ENCODE measurements at places on chromosomes 1 and 21.

DNA sequence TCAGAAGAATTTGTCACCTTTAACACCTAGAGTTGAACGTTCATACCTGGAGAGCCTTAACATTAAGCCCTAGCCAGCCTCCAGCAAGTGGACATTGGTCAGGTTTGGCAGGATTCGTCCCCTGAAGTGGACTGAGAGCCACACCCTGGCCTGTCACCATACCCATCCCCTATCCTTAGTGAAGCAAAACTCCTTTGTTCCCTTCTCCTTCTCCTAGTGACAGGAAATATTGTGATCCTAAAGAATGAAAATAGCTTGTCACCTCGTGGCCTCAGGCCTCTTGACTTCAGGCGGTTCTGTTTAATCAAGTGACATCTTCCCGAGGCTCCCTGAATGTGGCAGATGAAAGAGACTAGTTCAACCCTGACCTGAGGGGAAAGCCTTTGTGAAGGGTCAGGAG, 52.3 kb downstream of the UBE4B start:
- no peak for DNase-seq

- no peak for DNase-seq
These were observed 122.3 kb upstream of the BACE2 start for GRCh38 chr21:41045534-41046268.

- peak; percentile 12 for DNase-seq
These were observed 3.1 kb downstream of the TRAF5 start for GRCh38 chr1:211329764-211330201.

DNA sequence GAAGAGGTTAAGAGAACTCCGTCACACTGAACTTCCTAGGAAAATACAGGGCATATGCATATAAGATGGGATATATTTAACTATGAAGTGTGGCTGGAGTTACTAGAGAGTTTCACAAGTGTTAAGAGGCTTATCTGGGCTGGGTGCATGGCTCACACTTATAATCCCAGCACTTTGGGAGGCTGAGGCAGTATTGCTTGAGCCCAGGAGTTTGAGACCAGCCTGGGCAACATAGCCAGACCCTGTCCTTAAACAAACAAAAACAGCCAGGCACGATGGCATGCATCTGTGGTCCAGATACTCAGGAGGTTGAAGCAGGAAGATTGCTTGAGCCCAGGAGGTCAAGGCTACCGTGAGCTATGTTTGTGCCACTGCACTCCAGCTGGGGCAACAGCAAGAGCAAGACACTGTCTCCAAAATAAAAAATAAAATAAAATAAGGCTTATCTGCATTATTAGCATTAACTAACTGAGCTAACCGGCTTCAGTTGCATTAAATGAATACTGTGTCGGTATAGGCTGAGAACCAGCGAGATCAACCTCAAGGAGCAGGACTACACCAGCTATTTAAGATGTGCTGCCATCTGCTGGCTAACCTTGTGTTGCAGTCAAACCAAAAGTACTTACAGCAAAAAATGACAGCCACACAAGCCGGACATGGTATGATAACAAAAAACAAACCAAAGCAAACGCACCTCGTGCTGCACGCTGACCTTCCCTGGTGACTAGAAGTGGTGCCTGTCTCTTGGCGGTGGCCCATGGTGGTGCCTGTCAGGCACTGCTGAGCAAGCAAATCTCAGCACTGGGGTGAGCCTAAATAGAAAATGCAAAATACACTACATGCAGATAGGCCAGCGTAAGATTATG, 19.7 kb upstream of the RBBP5 start:
- peak; percentile 57 for DNase-seq

DNA sequence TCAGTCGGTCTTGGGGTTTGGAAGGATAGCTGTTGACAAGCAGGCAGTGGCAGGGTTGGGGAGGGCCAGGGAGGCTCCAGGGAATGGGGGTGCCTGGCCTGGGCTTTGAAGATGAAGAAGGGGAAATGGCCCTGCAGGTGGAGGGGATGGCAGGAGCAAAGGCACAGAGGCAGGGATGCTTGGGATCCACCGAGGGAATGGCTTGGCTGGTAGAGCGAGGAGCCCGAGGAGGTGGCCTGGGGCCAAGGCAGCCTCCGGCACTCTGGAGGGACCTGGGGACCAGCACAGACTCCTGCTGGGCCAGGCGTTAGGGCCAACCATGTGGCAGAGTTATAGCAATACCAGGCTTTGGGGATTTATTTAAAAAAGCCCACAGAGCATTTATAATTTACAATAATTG, 62.9 kb upstream of the EDN2 start:
- DNase-seq = no peak

- no peak for DNase-seq
These were observed 15.1 kb upstream of the KLF17 start for GRCh38 chr1:44103270-44104131.

- peak; percentile 86 for DNase-seq
These were observed at the start of gene THAP3 for GRCh38 chr1:6624710-6625583. THAP3 (plus strand) TSS chr1:6624868; CDS start chr1:6625219, 351 bp downstream.

DNA sequence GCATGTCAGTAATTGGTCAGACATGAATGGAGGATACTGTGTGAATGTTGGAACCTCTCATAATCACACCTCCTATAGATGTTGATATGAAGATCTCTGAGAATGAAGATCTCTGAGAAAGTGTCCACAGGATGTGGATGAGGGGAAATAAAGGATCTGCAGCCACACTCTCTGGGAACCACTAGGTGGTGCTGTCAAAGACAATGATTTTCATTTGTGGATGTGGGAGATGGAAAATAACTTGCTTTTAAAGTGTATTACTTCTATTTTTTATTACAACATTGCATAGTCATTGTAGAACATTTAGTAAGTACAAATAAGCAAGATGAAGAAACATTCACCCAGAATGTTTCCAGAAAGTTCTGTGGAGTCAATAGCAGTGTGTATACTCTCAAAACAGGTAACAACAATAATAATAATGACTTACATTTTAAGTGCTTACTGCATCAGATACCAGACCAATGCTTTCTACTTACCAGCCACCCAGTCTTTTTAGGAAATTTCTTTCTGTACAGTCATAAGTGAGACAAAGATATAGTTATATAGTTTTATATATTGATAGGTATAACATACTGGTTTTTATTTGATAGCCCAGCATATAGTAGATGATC, 128.2 kb downstream of the ATG4C start:
- no peak for DNase-seq

- no peak for DNase-seq
These were observed 106.8 kb downstream of the CRYAA start for GRCh38 chr21:43275421-43276211.

DNA sequence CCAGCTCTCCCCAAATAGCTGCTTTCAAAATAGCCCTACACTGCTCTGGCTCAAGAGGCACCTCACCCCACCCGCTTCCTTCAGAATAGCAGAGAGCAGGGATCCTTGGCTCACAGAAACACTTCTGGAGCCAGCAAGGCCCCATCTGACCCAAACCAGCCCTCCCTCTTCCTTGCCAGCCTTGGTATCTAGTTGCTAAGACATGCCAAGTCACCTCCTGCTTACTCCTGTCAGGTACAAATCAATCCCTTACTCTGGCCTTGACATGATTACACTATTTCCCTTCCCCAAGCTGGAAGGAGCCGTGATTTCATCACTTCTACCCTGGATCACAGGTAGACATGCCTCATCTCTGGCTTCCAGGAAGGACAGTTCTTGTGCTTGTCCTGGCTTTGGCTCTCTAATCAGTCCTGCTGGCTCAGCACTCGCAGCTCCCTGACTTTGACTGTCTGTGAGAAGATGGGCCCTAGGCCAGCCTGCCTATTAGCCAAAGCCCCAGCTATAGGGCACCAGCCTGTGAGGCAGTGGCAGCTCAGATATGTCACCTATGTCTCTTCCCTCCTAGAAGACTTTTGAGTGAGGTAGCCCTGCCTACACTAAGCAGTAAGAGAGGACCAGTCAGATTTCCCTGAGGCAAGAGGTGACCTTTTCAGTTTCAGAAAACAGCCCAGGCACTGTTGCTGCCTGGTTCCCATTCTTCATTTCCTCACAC, 8.9 kb upstream of the MUTYH start:
- DNase-seq = no peak

DNA sequence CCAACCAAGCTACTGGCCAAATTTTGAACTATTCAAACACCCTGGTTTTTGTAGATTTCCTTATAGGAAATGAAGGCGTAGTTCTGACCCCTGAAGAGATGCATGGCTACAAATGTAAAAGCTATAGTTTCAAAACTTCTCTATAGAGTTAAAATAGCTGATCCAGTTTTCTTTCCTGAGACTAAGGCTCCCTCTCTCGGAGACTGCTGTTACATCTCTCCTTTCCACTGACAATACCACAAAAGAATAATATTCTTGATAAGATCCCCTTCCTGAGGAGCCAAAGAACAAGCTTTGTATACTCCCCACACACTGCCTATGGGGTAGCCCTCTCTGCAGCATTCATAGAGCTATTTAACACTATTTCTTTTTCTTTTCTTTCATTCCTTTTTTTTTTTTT, 6.7 kb upstream of the CFAP126 start:
- DNase-seq = no peak

GRCh38 chr1:101898137-101898536, 98.6 kb downstream of the OLFM3 start:
- no peak for DNase-seq

GRCh38 chr1:231037585-231038517, 2.2 kb downstream of the FAM89A start:
- DNase-seq = no peak

GRCh38 chr1:147493349-147493748, 48.0 kb upstream of the BCL9 start:
- DNase-seq = no peak

GRCh38 chr1:37420456-37420855, 53.9 kb upstream of the ZC3H12A start:
- DNase-seq = no peak

DNA sequence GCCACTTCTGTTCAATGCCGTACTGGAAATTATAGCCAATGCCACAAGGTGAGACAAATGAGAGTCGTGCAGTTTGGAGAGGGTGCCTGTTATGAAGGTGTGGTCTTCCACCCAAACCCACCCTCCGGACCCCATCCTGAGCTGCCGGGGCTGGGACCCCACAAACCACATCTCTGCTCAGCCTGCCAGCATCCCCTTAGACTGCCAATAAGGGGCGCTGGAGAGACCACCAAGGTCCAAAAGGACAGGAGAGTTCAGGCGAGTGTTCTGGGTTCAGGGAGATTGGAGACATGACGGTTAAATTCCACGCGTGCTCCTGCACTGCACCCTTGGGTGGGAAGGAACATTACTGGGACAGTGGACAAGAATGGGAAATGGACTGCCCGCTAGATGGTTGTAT, 48.7 kb upstream of the COL18A1 start:
- no peak for DNase-seq

- DNase-seq = no peak
These were observed 600 bp downstream of the ASTN1 start for GRCh38 chr1:177163844-177164379.

DNA sequence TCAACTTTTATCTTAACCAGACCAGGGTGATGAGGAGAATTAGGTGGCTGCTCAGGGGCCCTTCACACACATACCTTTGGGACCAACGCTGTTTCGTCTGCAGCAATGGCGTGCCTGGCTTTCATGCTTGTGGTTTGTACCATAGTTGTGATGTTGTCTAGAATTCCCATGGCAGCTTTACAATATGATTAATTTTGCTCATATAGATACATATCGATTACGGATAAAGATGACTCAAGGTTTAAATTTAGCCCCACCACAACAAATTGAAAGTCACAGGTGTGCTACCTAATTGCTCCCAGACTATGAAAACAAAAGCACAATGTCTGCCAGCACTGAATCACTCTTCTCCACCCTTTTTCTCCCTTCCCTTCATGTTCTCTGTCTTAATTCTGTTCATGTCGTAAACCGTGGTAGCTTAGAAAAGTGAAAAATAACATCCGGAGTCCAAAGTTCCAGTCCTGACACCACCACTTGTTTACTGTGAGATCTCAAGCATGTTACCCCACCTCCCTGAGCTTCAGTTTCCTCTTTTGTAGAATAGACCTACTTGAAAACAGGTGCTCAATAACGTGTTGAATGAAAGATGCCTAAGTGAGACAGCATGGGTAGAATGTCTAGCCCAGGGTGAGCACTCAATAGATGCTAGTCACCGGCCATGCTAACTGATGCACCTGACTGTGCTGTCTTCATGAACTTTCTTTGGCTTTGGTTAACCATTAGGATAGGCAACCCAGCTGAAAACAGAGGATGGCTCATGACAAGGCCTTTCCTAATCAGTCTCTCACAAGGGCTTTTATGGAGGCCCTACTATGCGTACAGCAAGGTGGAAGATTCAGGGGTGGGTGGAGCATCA, 22.1 kb upstream of the JUN start:
- DNase-seq = no peak

GRCh38 chr1:174942547-174943255, 57.0 kb upstream of the CACYBP start:
- no peak for DNase-seq

- peak; percentile 44 for DNase-seq
These were observed 7.7 kb upstream of the GPATCH4 start for GRCh38 chr1:156608981-156609380.

DNA sequence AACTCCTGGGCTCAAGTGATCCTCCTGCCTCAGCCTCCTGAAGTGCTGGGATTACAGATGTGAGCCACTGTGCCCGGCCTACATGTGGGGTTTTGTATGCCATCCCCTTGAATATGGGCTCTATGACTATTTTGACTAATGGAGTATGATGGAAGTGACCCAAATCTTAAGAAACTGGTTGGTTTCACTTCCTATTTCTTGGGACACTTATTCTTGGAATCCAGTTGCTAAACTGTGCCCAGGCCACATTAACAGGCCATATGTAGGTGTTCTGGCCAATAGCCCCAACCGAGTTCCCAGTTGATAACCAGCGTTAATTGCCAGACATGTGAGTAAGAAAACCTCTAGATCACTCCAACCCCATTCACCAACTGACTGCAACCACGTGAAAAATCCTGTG, 36.3 kb upstream of the CLIC4 start:
- no peak for DNase-seq

DNA sequence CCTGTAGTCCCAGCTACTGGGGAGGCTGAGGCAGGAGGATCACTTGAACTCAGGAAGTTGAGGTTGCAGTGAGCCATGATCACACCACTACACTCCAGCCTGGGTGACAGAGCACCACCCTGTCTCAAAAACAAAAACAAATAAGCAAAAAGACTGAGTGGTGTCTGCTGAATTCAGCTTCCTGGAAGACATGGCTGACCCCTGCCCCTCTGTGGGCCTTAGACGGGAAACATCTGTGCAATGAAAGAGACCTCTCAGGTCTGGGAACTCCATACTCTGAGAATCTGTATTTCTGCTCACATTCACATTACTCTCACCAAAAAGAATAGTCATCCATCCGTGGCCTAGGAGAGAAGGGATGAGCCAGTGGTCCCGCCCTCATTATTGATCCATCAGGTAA, 2.0 kb downstream of the HTR1D start:
- no peak for DNase-seq

- no peak for DNase-seq
These were observed 49.1 kb upstream of the LRRC3 start for GRCh38 chr21:44405948-44406872.

DNA sequence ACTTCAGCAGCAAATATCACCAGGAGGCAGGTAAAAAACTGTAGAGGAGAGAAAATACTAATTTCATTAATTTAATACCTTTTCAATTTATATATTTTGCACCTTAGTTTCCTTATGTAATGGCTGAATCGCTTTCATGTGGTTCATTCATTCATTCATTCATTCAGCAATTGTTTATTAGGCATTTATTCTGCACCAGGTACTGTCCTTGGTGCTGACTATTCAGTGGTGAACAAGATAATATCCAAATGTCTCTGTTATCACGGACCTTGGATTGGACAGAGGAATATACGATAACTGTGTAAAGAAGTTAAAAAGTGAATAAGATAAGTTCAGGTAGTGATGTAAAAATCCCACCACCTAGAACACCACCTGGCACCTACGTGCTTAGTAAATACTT, 28.8 kb downstream of the TSPAN2 start:
- no peak for DNase-seq

- no peak for DNase-seq
These were observed 746.6 kb upstream of the B3GALT2 start for GRCh38 chr1:193932979-193933378.
